Kidney capillary endothelial cell (primary cell): ENCODE measurements at places on chromosomes 2 and 18.

- no peak for DNase-seq
These were observed 9.5 kb downstream of the CEBPZOS start for GRCh38 chr2:37205689-37206341.

- peak; percentile 30 for DNase-seq
These were observed 87.6 kb downstream of the CDC42EP3 start for GRCh38 chr2:37583867-37584266.

DNA sequence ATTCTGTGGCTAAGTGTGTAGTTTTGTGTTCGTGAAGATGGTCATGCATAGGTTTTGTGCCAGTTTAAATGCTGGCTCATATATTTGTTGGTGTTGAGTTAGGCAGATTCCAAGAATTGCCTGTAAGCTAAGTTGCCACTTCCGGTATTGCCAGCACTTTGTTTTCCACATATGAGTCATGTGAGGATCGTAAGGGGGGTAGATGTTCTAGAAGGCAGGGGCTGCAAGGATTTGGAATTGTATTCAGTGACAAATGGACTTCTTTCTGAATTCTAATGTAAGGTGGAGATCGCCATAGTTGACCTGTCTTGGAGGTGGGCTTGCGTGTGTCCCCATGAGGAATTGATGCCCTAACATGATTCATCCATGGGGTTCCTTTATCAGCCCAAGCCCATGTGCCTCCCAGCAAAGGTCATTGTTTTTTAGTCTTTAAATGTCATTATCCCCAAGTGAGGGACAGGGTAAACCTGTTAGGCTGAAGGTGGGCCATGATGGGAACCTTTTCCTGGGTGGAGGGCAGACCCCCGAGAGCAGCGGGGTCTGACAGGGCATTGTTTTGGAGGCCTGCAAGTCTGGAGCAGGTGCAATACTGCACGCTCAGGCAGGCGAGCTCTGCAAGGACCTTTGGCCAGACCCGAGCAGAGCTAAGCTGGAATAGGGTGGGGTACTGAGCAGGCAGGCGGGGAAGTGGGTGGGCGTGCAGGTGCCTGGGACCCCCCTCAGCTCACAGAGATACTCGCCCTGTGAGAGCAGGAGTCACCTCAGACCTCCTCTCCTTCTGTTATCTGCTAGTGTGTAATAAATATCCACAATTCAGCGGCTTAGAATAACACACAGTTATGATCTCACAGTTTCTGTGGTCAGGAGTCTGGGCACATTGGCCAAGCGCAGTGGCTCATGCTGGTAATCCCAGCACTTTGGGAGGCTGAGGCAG, 77.4 kb downstream of the LRRFIP1 start:
- no peak for DNase-seq

DNA sequence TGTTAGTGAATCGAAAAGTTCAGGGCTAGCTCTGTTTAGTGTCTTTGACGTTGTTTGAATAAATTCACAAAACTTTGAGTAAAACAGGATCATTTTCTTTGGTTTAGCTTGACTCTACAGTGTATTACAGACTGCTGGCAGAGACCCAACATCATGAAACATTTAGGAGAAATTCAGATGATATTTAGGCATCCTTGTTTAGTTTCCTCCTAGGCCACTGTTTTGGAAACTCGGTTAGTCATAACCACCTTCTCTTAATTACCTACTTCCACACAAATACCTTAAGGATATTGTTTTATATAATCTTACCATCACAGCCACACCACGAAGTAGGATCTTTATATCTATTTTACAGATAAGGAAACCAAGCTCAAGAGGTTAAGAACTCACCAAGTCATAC, 7.8 kb downstream of the LIMS1 start:
- no peak for DNase-seq

GRCh38 chr2:10085043-10085667, 4.9 kb upstream of the CYS1 start:
- DNase-seq: no peak

DNA sequence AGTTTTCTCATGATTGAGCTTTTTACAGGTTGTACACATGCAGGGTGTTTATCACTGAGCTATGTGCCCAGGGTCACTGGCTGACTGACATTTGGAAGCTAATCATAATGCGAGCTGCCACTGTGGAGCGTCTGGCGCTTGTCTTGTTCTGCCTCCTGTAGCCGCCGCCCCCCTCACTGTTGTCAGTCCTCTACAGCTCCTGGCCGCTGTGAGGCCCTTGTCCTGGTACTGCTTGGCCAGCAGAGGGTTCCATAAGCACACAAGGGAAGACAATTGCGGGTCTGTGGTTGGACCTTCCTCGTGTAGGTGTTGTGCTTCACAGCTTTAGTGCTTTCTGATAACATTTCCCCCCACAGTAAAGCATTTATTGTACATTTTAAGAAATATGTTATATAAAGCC, 105.6 kb upstream of the LDLRAD4 start:
- peak; percentile 26 for DNase-seq

DNA sequence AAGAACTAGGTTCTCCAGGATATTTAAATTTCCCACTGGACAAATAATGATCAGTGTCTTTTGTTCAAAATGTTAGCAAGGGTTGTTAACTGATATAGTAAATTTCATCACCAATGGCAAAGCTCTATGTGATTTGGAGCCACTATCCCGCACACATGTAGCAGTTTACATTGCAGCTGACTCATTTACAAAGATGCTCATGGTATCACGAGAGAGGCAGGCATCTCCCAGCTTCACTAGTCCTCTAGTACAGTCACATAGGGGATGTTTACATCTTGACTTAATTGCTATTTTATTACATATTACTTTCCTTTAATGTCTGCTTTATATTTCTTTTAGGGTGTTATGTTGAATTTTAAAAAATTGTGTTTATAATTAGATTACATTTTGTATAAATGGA, 30.7 kb downstream of the KCNE4 start:
- no peak for DNase-seq

DNA sequence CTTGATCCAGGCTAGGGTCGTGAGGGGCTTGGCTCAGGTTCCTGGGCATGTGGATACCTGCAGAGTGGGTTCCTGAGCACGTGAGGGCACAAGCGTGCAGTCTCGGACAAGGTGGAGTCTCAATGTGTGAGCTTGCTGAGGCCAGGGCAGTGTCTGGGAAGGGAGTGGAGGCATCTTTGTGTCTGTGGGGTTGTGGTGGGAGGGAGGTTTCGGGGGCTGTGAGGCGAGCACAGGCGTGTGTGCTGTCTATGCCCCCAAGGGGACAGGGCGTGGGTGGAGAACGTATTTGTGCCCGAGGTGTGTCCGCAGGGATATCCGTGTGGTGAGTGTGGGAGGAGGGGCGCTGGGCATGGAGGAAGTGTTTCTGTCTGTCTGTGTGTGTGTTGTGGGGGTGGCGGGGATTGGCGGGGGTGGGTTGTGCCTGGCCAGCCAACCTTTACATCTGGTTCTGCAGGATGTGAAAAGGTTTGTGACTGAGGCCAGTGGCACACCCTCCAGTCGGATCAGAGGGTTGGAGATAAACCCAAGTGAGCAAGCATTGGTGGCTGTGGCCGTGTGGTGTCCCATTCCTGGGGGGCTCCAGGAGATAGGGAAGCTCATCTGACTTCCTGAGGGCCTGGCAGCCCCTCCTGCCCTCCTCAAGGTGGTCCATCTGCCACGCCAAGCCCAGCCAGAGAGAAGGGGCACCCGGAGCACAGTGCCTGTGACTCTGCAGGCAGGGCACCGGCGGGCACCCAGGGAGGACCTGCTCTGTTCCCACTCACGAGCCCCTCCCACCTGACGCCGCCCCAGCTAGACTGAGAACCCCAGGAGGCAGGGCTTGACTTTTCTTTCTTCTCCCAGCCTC, 57.1 kb downstream of the ZFP36L2 start:
- DNase-seq: peak; percentile 56

GRCh38 chr2:231221761-231222160, 23.3 kb downstream of the ARMC9 start:
- no peak for DNase-seq

GRCh38 chr2:130337735-130338325, 4.9 kb upstream of the IMP4 start:
- no peak for DNase-seq

DNA sequence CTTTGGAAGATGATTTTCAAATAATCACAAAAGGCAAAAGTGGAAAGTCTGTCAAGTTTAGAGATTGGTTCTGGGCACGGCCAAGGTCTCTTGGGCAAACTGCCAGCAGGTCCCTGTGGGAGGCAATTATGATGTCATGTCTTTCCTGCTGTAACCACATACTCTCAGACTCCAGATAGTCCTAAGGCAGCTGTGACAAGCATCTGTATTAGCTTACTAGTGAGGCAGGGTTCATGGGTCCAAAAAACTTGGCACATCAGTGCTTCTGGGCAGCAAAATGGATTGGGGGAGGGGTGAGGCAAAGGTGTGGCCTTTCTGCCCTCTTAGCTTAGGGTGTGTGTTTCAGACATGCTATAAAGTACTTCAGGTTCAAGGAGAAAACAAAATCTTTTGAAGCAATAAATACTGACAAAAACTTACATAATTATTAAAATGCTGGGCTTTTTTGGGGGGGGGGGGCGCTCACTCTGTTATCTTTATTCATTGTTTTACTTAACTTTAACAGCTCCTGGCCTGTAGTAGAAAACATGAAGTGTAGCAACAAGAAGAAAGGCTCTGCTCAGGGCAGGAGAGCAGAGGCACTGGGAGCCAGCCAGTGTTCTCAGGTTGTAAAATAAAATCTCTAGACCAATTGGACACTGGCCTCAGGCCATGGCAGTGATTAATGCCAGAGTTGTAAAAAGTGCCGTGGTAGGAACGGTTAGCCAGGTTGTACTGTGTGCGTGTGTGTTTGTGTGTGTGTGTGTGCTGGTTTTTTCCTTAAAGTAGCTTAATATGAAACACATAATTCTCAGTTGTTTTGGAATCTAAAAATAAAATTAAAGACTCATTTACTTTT, 14.3 kb upstream of the TANC1 start:
- peak; percentile 81 for DNase-seq

GRCh38 chr2:96148410-96149217, 3.4 kb upstream of the DUSP2 start:
- peak; percentile 87 for DNase-seq

GRCh38 chr18:38747153-38747552, 1181.6 kb upstream of the CELF4 start:
- no peak for DNase-seq

GRCh38 chr2:140836826-140837225, 1294.0 kb downstream of the LRP1B start:
- no peak for DNase-seq

DNA sequence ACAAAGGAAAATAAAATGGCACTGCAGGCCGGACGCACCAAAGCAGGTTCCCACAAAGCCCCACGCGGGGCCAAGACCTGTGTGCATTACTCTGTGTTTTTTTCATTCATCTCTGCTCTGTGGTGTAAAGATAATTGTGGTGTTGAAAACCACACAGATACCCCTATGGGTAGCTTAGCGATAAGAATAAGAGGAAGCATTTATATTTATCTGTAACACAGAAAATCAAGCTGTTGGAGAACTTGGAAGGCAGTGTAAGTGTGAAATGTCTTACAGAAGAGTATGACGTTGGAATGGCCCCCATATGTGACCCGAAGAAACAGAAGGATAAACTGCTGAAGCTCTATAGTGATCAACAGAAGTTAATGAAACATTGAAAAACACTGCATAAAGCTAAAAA, 20.3 kb upstream of the MARCO start:
- DNase-seq: no peak

- no peak for DNase-seq
These were observed 209.1 kb downstream of the HRH4 start for GRCh38 chr18:24669502-24669901.

GRCh38 chr2:146994246-146994645, 850.6 kb upstream of the ACVR2A start:
- DNase-seq: no peak

- no peak for DNase-seq
These were observed 14.3 kb upstream of the EN1 start for GRCh38 chr2:118861731-118862130.

- DNase-seq: no peak
These were observed 32.2 kb downstream of the ACVR1 start for GRCh38 chr2:157843935-157844334.

DNA sequence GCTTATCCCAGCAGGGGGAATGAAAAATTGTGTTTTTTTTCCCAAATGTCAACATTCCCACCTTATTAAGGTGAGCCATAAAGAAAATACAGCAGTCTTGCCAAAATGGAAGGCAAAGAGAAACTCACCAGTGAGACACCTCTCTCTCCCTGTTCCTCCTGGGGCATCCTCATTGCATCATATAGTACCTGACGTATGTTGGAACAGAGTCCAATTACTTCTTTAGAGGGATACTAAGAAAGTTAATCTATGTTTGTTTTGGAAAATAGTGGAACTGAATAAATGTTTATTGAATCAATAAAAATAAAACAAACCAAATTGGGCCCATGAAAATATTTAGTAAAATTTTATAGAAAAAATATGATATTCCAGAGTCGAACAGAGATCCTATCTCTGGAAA, 700.4 kb downstream of the LRRTM4 start:
- no peak for DNase-seq

GRCh38 chr2:27973592-27973991, 83.1 kb downstream of the BABAM2 start:
- DNase-seq: no peak

DNA sequence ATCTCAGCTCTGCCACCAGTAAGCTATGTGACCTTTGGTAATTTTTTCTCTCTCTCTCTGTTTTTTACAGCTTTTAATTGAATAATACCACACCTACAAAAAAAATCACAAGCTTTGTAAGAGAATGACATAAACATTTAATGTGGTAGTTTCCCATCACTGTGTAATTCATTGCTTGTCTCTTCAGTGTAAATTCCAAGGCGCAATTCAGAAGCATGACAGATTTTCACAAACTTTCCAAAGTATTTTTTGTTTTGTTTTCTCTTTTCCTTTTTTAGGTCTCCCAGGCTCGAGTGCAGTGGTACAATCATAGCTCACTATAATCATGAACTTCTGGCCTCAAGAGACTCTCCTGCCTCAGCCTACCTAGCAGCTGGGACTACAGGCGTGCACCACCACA, 25.0 kb upstream of the PPM1B start:
- DNase-seq: no peak

DNA sequence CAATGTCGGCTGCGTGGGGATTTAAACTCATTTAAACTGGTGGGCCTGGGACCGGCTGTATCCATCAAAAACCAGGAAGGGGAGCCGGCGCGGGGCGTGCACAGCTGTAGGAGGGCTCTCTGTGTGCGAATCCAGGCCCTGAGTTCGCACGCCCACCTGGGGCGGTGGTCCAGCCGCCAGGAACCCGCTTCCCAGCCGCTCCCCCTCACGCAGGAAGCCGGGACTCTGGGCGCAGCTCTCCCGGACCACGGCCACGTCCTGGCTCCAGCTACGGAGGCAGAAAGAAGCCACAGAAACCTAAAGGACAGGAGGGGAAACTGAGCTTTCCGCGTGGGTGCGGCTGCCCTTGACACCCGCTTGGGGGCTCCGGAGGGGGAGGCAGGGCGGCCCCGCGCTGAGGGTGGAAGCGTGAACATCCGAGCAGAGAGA, 80.6 kb downstream of the GFPT1 start:
- peak; percentile 47 for DNase-seq

GRCh38 chr2:112162956-112163355, 24.8 kb downstream of the FBLN7 start:
- DNase-seq: no peak
